HS-27A (cell line): ENCODE measurements at places on chromosomes 5 and 9.

DNA sequence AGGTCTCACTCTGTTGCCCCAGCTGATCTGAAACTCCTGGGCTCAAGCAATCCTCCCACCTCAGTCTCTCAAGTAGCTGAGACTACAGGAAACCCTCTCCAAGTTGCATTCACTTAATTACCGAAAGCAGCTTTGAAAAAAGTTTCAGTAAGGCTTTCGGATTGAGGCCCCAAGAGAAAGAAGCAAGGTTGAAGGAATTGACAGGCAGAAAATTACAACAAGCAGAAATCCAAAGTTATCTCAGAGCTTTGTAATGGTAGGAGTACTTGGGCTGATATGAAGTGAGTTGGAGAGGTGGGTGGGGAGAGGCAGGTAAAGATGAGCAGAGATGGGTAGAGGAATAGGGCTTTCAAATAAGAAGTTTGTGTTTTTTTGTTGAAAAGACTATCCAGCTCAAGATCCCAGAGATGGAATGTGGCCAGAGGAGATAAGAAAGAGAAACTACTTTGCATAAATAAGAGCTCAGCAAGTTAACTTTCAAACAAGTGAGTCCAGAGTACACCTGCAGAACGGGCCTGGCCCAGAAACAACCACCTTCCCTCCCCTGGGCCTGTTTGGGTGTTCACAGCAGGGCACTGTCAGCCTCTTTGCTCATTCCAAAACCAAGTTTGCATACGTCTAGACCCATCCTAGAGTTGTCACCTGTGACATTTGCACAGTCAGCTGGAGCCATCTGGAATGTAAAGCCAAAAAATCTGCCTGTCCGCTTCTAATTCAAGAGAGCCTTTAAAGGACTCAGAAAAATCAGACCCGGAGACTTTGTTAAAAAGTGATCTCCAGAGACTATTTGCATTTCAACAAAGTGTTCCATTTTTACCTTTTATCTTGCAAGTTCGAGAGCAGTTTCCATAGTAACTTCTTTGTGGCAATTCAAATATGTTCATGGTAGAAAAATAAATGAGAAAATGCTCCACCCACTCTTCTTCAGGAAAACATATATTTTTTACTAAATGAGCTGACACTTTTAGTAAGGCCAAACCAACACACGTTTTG, 2.2 kb upstream of the CLINT1 start:
- DNase-seq, result no peak

DNA sequence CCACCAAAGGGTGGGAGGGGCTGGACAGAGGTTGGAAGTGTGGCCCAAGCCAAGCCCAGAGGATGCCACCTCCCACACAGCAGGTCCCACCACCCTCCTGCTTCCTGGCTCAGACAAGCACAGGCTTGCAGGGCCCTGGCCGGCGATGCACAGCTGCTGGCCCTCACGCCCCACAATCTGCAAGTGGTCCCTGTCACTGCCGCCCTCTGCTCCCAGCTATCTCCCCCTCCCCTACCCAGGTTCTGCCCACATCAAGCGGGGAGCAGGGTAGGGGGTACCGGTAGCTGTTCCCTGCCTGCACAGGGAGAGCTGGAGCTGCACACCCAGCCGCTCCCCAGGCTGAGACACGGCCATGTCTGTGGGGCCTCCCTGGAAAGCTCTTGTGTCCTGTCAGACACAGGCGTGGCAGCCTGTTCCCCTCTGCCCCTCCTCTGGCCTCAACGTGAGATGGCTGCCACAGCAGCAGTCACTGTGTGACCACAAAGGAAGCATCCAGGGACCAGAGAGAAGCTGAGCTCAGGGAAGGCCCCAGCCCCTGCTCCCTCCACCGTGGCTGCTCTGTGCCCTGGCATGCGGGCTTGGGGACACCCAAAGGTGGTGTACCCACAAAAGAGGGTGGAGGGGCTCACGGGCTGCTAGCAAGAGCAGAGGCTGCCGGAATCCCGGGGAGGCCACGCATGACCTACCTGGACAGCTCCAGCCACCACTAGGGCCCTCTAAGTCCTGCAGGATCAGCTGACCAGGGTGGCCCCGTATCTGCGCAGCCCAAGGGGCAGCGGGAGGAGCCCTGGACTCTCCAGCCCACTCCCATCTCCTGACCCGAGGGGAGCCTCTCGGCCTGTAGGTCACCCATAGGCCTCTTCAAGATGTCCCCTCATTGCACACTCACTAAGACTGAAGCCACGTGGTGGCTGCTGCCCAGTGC, 10.9 kb upstream of the ZDHHC11 start:
- DNase-seq, result no peak

GRCh38 chr5:151449297-151449696, 1.9 kb downstream of the SLC36A1 start:
- no peak for DNase-seq

- no peak for DNase-seq
Observed at GRCh38 chr9:129809346-129809745, 6.4 kb downstream of the TOR1B start.

DNA sequence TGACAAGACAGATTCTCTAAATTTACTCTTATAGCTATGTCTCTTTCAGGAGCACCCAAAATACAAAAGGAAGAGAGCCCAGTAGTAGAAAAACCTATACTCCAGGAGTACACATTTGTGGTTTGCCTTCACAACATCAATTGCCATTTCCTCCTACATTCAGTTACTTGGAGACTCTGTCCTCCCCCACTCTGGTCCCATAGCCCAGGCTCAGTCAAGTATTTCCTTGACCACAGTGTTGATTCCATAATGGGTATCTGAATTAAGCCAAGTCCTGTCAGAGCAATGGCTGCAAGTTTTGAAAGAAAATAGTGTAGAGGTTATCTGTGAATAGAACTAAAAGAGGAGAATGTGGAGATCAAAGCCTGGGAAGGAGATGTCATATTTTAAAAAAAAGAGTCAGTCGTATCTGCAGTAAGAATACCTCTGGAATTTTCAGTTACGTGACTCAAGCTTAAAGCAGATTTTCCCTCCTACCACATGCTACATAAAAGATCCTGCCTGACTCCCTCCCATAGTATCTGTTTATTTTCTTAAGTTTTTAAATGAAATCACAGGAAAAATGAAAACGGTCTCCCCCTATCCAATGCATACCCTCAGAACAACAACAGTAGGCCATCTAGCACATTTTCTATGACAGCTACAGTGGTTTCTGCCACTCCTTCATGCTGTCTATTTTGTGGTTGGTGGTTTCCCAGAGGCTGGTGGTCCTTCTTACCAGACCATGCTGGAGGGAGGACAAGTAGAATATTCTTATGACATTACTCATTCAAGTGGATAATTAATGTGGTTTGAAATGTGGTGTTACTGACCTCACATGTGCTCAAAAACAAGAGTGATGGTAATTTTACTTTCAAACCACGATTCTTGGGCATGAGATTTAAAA, 249.7 kb upstream of the TMEM161B start:
- no peak for DNase-seq

GRCh38 chr5:103079796-103080195, 40.1 kb downstream of the GIN1 start:
- DNase-seq, result no peak

GRCh38 chr9:33248606-33249005, 8.6 kb downstream of the SPINK4 start:
- DNase-seq, result no peak

- DNase-seq, result no peak
Observed at GRCh38 chr5:134821841-134822240, 23.9 kb upstream of the C5orf24 start.

- DNase-seq, result no peak
Observed at GRCh38 chr9:33731142-33731541, 64.2 kb upstream of the PRSS3 start.

GRCh38 chr9:75239176-75239575, 150.9 kb downstream of the OSTF1 start:
- no peak for DNase-seq

- no peak for DNase-seq
Observed at GRCh38 chr5:154081246-154081645, 42.5 kb downstream of the MFAP3 start.

GRCh38 chr9:127170103-127170502, 47.7 kb upstream of the ANGPTL2 start:
- DNase-seq, result no peak

- DNase-seq, result no peak
Observed at GRCh38 chr5:3303777-3304176, 291.9 kb upstream of the IRX1 start.

- no peak for DNase-seq
Observed at GRCh38 chr5:135826221-135826525, 8.3 kb upstream of the SLC25A48 start.

GRCh38 chr5:43357067-43357466, 43.9 kb upstream of the HMGCS1 start:
- DNase-seq, result no peak

- peak; percentile 39 for DNase-seq
Observed at GRCh38 chr5:78907255-78907891, 77.7 kb downstream of the ARSB start.

- peak; percentile 22 for DNase-seq
Observed at GRCh38 chr5:137453483-137454080, 45.5 kb downstream of the SPOCK1 start.

- no peak for DNase-seq
Observed at GRCh38 chr5:61245486-61245885, 83.2 kb upstream of the SMIM15 start.

- DNase-seq, result no peak
Observed at GRCh38 chr5:133930061-133930812, 38.2 kb downstream of the C5orf15 start.

GRCh38 chr5:91211997-91212713, 171.0 kb downstream of the ARRDC3 start:
- no peak for DNase-seq

- DNase-seq, result peak; percentile 29
Observed at GRCh38 chr5:179763215-179763945, 30.4 kb upstream of the LTC4S start.

DNA sequence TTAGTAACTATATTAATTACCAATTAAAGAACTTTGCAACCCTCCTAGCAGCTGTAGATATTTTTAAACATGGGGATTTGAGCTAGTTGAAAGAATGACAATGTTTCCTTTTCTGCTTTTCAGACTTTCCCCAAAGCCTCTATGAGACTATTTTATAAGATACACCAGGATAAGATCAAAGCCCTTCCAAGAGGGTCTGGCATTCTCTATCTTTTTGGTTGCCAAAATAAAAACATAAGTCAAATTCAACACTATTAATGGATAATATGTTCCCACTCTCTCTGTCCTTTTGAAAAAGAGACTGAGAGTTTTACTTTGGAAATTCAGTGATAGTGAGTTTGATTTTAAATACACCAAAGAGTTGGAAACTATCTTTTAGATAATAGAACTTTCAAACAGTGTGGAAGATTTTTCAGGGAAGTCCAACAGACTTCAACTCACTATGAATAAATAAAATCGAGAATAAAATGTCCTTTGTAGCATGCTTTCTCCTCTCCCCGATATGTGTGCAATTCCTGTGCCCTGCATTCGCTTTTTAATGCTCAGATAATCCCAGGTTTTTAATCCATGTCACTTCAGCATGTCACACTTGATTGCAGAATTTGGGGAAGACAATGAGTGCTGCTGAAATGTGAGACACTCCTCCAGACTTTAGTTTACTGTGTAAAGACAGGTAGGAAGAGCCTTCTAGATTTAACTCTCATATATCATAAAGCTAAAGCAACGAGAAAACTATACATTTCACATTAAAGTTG, 1095.7 kb upstream of the DMAC1 start:
- DNase-seq, result no peak

GRCh38 chr5:152264645-152265254, 140.3 kb downstream of the NMUR2 start:
- DNase-seq, result no peak

DNA sequence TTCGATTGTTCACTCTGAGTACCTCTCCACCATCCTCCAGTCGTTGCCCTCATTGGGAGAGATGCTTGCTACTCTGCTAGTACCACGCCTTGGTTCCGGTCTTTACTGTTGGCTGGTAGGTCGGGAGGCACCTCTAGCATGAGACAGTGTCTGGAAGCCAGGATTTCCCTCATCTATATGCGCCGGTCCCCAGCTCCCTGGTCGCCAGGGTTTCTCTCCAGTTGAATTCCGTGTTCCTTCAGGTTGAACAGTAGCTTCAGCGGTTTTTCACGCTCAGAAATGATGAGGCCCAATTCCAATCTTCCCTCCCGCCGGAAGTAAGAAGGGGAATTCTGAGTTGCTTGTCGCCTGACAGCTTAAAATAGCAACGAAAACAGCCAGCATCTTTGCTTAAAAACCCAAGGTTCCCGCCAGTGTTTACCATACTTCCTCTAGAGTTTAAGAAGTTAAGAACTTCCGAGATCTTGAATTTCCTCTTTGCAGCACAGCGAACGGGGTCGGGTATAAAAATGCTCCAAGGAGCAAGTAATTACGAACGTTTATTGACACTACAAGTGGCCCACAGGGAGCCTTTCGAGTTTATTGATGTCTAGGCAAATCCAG, 1.3 kb upstream of the ST8SIA4 start:
- no peak for DNase-seq

- DNase-seq, result no peak
Observed at GRCh38 chr9:86765746-86766430, 181.4 kb downstream of the GAS1 start.

DNA sequence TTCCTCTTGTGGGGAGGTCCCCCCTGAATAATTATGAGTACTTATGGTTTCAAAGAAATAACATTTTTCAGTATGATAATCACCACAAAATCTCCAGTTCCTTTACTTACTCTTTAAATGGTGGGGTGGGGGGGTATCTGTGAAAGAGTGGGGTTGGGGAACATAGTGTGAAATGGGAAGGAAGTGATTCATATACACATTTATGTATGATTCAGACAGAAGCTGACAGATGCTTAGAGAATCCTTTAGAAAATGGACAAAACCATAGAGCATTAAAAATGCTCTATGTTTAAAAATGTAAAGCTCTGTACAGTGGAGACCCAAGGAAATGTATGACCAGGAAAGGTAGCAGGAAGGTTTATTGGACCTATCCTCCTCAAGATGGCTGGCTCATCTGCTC, 267.5 kb upstream of the GRIA1 start:
- DNase-seq, result no peak

GRCh38 chr9:131174681-131175239, 49.4 kb downstream of the NUP214 start:
- DNase-seq, result no peak

DNA sequence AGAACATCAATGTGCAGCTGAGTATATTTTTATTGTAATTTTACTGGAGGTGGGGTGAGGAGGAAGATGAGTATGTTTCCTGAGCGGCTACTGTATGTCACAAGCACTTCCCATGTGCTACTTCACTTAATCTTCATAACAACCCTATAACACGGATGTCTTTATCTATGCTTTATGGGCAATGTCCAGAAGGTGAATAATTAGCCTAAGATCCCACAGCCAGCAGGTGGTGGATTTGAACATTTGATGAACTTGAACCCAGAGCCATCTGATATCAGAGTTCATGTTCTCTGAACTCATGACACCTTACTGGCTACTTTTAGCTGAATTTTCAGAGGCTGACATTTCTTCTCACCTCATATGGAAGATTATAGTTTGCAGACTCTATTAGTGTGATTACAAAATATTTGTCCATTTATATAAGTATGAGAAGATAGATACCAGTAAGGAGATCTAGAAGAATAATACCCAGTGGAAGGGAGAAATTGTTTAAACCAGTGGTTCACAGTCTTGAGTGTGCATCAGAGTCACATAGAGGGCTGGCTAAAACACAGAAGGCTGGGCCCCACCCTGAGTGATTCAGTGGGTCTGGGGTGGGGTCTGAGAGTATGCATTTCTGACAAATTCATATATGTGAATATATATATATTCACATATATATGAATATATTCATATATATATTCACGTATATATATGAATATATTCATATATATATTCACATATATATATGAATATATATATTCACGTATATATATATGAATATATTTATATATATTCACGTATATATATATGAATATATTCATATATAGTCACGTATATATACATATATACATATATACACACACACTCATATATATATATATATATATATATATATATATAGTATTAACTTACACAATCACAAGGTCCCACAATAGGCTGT, 164.4 kb upstream of the NR3C1 start:
- no peak for DNase-seq
